ENCODE measurements at places on chromosomes 7 and 10.
A peak's percentile ranks its signal among the peaks of the same experiment; 100 is the strongest.

DNA sequence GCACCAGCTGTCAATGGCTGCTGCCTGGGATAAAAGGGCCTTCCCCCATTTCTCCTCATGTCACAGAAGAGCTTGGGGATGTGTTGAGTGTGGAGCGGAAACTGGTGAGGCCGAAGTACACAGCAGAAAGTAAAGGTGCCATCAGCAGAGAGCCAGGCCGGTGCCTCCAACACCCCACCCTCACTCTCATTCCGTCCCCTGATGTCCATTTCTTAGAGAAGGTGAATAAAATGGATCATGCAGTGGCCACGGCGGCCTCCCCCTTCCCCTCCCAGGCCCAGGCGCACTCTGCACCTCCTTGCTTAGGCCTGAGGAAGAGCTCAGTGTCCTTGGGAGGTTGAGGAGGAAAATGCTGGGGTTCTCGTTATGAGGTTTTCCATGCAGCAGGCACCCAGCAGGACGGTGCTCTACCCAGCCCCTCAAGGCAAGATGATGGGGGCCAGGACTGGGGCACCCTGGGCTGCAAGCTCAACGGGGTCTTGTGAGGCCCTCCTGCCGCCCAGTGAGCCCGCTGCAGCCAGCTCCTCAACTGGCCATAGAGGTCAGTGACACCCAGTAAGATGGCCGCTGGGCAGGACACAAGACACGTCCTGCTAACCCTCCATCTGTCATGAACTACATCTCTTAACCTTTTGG lies 163.9 kb downstream of the ADARB2 start:
- no peak for DNase-seq

DNA sequence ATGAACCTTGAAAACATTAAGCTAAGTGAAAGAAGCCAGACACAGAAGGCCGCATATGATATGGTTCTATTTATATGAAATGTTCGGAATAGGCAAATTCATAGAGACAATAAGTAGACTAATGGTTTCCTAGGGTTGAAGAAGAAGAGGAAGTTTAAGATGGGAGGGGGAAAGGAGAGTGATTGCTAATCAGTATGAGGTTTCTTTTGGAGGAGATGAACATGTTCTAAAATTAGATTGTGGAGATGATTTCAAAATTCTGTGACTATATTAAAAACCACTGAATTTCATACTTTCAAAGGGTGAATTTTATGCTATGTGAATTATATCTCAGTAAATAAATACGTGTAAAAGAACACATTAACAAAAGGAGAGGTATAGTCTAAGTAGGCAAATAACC lies 176.4 kb upstream of the HPS1 start:
- no peak for DNase-seq

DNA sequence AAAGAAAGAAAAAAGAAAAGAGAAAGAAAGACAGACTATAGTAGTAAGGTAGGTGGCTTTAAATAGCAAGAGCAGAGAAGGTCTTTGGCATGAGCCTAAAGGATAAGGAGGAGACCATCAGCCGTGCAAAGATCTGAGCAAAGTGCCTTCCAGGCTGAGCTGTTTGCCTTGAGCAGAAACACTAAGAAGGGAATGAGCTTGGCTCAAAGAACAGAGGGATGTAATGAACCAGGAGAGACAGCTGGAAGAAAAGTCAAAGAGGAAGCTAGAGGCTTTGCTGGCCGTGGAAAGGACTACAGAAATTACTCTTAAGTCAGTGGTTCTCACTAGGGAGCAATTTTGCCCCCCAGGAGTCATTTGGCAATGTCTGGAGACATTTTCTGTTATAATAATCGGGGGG lies 228.6 kb downstream of the FGFR2 start:
- no peak for DNase-seq

DNA sequence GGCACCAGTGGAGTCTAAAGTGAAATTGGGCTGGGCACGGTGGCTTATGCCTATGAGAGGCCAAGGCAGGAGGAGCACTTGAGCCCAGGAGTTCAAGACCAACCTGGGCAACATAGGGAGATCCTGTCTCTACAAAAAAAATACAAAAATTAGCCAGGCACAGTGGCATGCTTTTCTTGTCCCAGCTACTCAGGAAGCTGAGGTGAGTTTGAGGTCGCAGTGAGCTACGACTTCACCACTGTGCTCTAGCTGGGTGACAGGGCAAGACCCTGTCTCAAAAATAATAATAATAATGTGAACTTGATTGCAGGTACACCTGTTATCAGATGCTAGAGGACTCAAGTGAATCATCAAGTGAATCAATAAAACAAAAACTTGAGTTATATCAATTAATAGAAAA lies 108.0 kb downstream of the BTAF1 start:
- DNase-seq, result no peak

DNA sequence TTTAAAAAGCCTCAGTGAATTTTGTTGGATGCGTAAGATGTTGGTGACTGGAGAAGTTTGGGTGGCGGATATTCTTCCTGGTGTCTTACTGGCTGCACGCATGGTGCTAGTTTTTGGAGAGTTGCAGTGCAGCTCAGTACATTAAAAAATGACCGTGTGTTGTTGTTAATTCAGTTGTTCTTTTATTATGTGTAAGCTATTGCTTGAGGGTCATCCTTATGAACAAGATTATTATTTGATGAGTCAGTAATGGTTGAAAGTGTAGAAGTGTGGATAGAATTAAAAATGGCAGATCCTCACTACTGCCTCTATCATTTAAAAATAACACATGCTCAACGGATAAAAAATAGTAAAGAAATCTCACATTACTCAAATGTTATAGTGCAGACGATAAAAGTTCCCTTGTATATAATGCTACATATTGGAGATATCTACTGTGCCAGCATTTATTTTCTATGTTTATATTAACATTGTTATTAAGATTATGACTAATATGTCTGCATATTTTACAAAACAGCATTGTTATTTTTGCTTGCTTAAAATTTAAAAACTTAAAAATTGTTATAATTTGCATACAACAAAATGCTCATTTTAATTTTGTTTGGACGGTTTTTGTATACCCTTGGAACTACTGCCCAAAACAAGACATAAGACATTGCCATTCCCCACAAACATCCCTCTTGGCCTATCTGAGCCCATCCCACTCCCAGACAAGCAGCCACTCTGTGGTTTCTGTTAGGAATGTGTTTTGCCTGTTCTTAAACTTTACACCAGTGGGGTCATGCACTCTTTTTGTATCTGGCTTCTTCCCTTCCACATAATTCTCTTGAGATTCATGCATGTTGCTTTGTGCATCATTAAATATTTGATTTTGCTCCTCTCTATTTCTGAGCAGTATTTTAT lies 142.0 kb downstream of the DOCK1 start:
- DNase-seq, result peak; percentile 53

DNA sequence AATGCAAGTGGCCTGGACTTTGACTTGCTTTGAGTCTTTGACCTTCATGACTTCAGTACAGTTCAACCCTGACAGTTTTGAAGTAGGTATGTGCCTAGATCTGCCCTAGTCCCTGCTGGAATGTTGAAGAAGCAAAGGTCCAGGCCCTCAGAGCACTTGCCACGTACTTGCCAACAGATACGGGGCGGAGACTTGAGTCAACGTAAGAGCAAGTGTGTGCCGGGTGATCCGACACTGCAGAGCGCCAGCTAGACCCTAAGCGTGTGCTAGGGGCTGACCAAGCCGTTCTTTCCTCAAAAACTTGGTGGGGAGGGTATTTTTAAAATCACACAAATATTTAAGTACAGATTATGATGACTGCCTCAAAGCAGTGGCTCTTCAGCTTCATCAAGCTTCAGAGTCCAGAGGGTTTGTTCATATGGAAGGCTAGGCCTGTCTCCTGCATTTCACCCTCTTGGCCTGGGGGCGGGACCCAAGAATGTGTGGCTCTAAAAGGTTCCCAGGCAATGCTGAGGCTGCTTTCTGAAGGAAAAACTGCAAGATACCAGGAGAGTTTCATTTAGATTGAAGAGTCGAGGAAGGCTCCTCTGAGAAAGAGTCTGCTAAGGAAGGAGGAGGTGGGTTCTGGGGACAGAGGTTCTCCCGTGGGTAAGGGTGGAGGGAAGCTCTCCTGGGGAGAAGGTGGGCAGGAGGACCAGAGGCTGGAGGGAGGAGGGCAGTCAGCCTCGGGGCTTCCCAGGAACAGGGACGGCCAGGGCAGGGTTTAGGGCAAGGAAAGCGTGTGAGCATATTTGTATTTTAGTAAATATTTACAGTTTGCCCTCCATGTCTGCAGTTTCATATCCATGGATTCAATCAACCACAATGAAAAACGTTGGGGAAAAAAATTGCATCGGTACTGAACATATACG lies 160.3 kb downstream of the EGFR start:
- DNase-seq, result no peak

- no peak for DNase-seq
These were observed 295.2 kb downstream of the CXCL12 start for GRCh38 chr10:44089671-44090070.

DNA sequence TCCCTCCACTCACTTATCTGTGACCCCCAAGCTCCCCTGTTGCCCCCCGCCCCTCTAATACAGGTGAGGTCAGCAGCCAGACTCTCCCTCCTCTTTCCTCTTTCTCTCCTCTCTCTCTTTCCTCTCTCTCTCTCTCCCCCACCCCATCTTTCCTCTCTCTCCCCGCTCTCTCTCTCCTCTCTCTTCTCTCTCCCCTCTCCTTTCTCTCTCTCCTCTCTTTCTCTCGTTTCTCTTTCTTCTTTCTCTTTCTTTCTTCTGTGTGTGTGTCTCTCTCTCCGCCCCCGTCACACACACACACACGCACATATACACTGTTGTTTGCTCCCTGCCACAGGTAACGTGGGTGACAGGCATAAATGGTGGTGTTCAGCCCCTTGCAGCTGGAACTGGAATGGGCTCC lies 37.2 kb upstream of the PSMG3 start:
- no peak for DNase-seq

GRCh38 chr7:85529831-85530230 lies 343.0 kb upstream of the SEMA3D start:
- peak; percentile 96 for DNase-seq

GRCh38 chr10:110625356-110625894 lies 18.7 kb upstream of the RBM20 start:
- no peak for DNase-seq

- DNase-seq, result no peak
These were observed 645.4 kb upstream of the SORCS1 start for GRCh38 chr10:107809889-107810288.

DNA sequence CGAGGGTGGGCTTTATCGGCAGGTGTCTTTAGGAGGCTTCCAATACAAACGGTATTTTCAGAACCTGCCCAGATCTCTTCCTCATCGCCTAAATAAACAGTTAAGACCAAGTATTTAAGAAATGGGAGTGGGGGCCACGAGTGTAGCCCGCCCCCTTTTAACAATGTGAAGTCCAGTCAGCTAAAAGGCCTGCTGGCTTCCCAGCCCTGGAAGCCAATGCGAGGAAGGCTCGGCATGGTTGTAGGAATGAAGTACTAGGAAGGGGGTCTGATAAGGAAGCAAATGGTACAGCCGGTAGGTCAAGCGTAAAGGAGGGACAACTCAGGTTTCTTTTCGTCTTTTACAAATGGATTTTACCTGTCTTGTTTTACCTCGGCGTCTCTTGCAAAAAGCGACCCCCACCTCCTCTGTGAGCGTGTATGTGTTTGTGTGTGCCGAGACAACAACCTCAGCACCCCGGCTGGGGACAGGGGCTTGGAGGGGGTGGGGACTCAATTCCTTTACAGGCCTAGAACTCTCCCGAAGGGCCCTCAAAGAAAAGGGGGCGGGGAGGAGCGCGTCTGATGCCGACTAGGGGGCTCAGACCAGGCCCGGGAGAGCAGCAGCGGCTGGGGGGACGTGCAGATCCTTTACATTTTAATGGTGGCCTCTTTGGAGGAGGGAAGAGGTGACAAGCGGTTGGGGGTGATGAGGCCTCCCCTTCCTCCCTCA lies 147.6 kb downstream of the GPR85 start:
- DNase-seq, result peak; percentile 46

- no peak for DNase-seq
These were observed 33.7 kb downstream of the ZMIZ1 start for GRCh38 chr10:79102498-79102874.

GRCh38 chr10:19451356-19451755 lies 364.9 kb upstream of the PLXDC2 start:
- no peak for DNase-seq

DNA sequence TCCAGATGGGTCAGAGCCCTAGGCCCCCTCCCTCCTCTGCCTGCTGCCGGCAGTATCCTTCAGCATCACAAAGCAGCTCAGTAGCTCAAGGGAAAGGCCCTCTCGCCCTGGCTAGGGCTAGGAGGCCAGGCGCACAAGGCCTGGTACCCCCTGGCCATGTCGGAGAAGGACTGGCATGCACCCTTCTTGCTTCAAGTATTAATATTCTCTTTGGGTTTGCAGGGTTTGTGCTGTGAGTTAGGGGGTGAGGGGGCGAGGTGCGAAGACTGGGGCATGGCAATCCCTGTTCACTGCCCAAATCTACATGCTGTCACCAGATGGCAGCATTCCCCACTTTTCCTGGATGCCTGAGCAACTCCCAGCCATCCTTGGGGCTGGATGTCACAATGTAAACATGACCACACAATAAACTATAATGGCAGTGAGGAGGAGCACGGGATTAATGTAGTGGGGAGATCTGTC lies 105.2 kb downstream of the NEURL1 start:
- DNase-seq, result peak; percentile 80

GRCh38 chr7:126792521-126792920 lies 460.2 kb downstream of the GRM8 start:
- no peak for DNase-seq

All from fibroblast of skin of right biceps (primary cell).